Activated CD4-positive, alpha-beta memory T cell treated with anti-CD3 and anti-CD28 coated beads, Interleukin-2, amount 10 ng/mL, durations not matched to agents 7 days and 5 days (primary cell): ENCODE measurements at places on chromosomes 13 and 19. TPM values are rescaled to one million over a fixed set of nuclear protein-coding genes. Genes with fewer than 3 reads are reported as not detected.
A peak's percentile ranks its signal among the peaks of the same experiment; 100 is the strongest.

DNA sequence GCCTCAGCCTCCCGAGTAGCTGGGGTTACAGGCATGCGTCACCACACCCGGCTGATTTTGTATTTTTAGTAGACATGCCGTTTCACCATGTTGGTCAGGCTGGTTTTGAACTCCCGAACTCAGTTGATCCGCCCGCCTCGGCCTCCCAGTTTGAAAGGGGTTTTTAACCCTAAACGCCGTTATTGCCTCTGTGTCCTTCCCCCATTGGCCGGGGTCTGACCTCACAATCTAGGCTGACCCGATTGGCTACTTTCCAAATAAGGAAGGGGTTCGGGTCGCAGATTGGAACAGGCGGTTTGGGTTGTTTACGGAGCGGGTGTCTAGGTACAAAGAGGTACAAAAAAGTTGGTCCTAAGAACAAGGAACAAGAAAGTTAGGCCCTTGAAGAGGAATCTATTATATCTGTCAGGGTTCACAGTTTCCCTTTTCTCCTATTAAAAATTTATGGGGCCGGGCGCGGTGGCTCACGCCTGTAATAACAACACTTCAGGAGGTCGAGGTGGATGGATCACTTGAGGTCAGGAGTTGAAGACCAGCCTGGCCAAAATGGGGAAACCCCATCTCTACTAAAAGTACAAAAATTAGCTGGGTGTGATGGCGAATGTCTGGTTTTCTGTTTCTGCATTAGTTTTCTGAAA, 1.0 kb downstream of the ZNF253 start:
- peak overlapping the region; percentile 100 for H3K4me3 ChIP-seq
- H3K27me3 ChIP-seq: no peaks in the 10 kb centered on the region
- peak; percentile 64 for DNase-seq
- peaks cover 52% of the 10 kb centered on the region for H3K36me3 ChIP-seq
- peaks cover 26% of the 10 kb centered on the region for H3K4me1 ChIP-seq

DNA sequence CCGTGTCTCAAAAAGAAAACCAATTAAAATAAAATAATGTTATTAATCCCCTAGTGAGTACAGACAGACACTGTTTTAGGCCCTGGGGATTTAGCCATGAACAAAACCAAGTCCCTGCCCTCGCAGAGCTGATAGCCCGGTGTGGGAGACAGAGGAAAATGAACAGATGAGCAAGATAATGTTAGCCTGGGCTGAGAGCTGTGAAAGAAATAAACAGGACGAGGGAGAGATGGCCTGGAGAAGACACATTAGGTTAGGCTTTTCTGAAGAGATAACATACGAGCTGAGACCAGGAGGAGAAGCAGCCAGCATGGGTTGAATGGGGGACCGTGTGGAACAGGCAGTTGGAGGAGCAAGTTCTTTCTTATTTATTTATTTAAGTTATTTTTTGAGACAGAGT, 9.0 kb downstream of the RELB start:
- no peaks in the 10 kb centered on the region for H3K27me3 ChIP-seq
- peaks cover 7% of the 10 kb centered on the region for H3K4me1 ChIP-seq
- peaks cover 25% of the 10 kb centered on the region for H3K36me3 ChIP-seq
- DNase-seq: no peak
- no peak overlapping the region for H3K27ac ChIP-seq

DNA sequence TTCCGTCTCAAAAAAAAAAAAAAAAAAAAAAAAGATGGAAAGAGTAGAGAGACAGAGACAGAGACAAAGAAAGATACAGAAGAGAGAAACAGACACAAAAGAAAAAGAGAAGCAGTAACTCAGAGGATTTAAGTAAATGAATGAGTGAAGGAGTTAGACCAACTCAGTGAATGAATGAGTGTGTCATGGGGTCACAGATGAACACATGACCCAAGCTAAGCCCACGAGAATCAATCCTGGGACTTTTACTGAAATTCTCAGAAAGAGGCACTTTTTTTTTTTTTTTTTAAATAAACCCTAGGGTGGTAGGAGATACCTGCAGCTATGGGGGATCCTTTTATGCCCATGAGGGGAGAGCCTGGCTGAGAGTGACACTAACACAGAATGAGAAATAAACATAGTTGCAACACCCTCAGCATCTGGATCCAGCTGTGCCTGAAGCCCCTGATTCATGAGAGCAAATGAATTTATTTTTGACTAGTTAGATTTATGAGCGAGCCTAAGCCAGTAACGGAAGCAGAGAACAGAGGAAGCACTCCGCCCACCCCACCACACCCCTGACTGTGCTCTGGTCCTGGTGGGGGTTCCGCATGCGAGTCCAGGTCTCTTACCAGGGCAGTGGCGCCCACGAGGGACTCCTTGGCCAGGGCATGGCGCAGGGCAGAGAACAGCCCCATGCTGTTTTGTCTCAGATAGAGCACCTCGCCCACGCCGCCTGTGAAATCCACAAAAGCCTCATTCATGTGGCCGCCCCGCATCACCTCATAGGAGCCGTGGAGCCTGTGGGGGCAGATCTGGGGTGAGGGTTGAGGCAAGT, 4.6 kb downstream of the CAPN12 start:
- peaks cover 38% of the 10 kb centered on the region for H3K4me1 ChIP-seq
- no peak overlapping the region for H3K4me3 ChIP-seq
- DNase-seq: peak; percentile 39
- no peak overlapping the region for H3K27ac ChIP-seq
- H3K27me3 ChIP-seq: peaks cover 4% of the 10 kb centered on the region
- H3K36me3 ChIP-seq: no peaks in the 10 kb centered on the region

DNA sequence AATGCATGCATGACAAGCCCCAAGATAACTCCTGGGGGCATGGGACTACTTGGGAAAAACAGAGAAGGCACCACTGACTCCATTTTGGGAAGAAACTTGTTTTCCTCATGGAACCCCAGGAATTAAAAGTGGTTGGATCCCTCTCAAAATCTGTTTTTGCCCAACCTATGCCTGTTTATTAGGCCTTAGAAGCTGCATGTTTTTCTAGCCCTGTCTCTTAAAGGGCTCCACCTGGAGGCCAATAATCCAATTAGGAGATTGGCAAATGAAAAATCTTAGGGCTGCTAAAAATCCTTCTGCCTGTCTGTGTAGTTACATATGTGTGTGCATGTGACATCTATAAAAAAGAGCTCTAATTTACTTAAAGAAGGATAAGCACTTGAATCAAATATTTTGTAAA, 26.9 kb downstream of the MED4 start:
- H3K4me3 ChIP-seq: no peak overlapping the region
- H3K36me3 ChIP-seq: peaks cover 79% of the 10 kb centered on the region
- no peaks in the 10 kb centered on the region for H3K27me3 ChIP-seq
- H3K4me1 ChIP-seq: peaks cover 18% of the 10 kb centered on the region

DNA sequence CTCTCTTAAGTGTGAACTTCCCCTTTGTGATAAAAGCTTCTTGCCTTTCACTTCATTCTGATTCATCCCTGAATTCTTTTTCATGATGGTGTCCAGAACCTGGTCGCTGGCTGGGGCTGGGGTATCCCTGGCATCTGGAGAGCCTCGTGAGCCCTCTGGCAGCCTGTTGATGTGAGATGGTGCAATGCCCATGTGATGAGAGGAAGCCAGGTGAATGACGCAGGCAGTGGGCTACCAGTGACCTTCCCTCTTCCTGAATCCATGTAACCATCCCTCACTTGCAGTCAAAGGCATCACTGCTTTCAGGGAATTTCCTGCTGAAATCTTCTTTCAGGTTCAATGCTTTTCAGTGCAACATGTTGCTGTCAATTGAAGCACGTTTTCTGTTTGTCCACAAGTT, 158.6 kb upstream of the SLC10A2 start:
- no peak overlapping the region for H3K27ac ChIP-seq

- peaks cover 64% of the 10 kb centered on the region for H3K4me1 ChIP-seq
- H3K4me3 ChIP-seq: peak overlapping the region; percentile 42
- H3K27me3 ChIP-seq: no peaks in the 10 kb centered on the region
- no peaks in the 10 kb centered on the region for H3K36me3 ChIP-seq
Measured at GRCh38 chr19:45172173-45172572, 5.9 kb downstream of the TRAPPC6A start.

The LRRC25 gene
- total RNA-seq: not detected

The KLF1 gene
- 0.20 TPM for total RNA-seq

The ZNF229 gene
- 0.05 TPM for total RNA-seq

The ETHE1 gene
- 90.7 TPM for total RNA-seq

GRCh38 chr19:18501832-18502231, 20.0 kb downstream of the ELL start:
- no peak overlapping the region for H3K27ac ChIP-seq
- H3K4me1 ChIP-seq: peaks cover 96% of the 10 kb centered on the region
- no peak for DNase-seq
- no peak overlapping the region for H3K4me3 ChIP-seq
- H3K27me3 ChIP-seq: no peaks in the 10 kb centered on the region
- H3K36me3 ChIP-seq: peaks cover 3% of the 10 kb centered on the region

GRCh38 chr19:49361438-49362047, 673 bp downstream of the TEAD2 start:
- no peaks in the 10 kb centered on the region for H3K36me3 ChIP-seq
- DNase-seq: no peak
- no peak overlapping the region for H3K4me3 ChIP-seq
- H3K27ac ChIP-seq: no peak overlapping the region

DNA sequence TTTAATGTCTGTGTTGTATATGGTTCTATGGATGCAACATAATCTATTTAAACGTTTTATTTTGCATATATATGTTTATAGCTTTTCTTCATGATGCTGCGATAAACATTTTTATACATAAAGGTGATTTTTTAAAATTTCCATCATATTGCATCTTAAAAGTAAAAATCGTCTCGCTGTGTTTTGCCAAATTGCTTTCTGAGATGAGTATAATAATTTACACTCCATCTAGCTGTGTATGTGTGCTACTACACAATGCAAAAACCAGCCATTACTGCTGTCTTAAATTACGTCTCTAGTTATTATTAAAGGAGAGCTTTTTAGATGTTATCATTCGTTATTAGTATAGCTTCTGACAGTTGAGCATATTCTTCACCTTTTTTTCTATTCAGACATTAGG, 37.2 kb downstream of the METTL21C start:
- H3K4me1 ChIP-seq: no peaks in the 10 kb centered on the region
- H3K27ac ChIP-seq: no peak overlapping the region
- DNase-seq: no peak
- no peaks in the 10 kb centered on the region for H3K27me3 ChIP-seq
- no peak overlapping the region for H3K4me3 ChIP-seq
- peaks cover 48% of the 10 kb centered on the region for H3K36me3 ChIP-seq

- H3K36me3 ChIP-seq: no peaks in the 10 kb centered on the region
- DNase-seq: no peak
- no peak overlapping the region for H3K4me3 ChIP-seq
- no peaks in the 10 kb centered on the region for H3K4me1 ChIP-seq
- no peak overlapping the region for H3K27ac ChIP-seq
Measured at GRCh38 chr13:26449063-26449848, 108.2 kb upstream of the WASF3 start.

GRCh38 chr13:97214921-97215320, 7.2 kb upstream of the MBNL2 start:
- H3K4me1 ChIP-seq: peaks cover 41% of the 10 kb centered on the region
- H3K4me3 ChIP-seq: no peak overlapping the region
- no peaks in the 10 kb centered on the region for H3K36me3 ChIP-seq
- DNase-seq: no peak

DNA sequence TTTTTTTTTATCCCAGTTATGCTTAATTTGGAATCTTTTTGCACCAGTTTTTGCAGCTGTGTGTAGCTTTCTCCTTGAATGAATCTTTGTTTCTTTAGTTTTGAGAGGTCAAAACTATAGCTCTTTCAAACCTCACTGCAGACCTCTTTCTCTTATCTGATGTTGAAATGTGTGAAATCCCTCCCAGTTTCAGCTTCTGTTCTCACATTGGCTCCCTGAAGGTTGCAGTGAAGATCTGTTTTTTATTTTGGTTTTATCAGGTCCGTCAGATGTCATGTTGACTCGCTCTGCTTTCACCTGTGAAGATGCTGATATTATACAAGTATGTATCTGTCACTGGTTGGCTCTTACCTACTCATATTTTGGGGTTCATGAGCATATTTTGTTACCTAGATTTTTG, 372.0 kb downstream of the RFC3 start:
- no peak overlapping the region for H3K27ac ChIP-seq
- H3K4me3 ChIP-seq: no peak overlapping the region
- H3K36me3 ChIP-seq: no peaks in the 10 kb centered on the region

- H3K4me3 ChIP-seq: peak within 1 kb of the TSS; percentile 88
- no peaks in the 10 kb centered on the region for H3K27me3 ChIP-seq
- peak within 1 kb of the TSS; percentile 80 for H3K27ac ChIP-seq
- H3K36me3 ChIP-seq: peaks cover 37% of the 10 kb centered on the region
- DNase-seq: no peak
Measured at GRCh38 chr19:6424195-6424938, at the start of gene KHSRP. KHSRP (minus strand) TSS chr19:6424811; CDS start chr19:6424701, 110 bp downstream.

DNA sequence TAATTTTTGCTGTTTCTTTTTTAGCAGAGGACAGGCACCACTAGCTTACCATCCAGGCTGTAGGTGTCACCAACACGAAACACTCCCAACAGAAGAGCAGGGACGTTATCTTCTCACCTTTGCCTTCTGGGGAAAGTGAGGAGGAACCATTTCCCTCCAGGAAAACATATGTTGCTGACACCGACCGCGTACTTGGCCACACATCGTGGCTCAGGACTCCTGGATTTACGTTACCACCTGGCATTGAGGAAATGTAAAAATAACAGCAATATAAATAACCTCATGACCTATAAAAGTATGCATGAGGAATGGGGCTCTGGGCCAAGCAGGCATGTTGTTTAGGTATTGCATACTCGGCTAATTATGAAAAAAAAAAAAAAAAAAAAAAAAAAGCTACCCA, 525.1 kb downstream of the MYO16 start:
- H3K4me1 ChIP-seq: peaks cover 2% of the 10 kb centered on the region
- DNase-seq: no peak
